Hematopoietic multipotent progenitor cell treated with erythropoietin and hydrocortisone succinate and interleukin-3 and kit ligand, for 15 days (in vitro differentiated cells): ENCODE measurements at places on chromosomes 6 and 20.

DNA sequence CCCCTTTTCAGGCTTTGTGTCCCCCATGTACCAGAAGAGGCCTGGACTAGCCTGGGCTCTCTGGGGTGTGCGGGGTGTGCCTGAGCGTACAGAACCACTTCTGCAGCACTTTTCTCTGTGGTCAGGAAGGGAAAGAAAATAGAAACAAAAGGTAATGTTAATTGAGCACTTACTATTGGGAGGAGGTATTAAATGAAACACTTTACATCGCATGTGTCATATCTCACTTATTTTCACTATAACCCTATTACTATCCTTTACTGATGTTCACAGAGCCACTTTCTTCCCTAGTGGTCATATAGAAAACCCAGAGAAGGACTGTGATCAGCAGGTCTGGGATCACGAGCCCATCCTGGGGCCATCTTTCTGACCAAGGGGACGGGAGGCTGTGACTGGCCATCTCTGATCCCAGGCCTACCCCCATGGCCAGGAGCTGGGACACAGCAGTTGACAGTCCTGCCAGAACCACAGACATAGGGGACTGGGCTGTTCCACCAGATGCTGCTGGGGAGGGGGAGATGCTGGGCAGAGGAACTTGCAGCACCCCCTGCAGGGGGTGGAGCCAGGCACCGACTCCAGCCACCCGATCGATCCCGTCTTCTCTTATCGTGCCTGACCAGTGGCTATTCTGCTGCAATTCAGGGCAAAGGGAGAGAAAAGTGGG, 107.6 kb downstream of the VEGFA start:
- no peak for DNase-seq

- DNase-seq: no peak
Measured at GRCh38 chr6:118223316-118223715, 316.3 kb downstream of the SLC35F1 start.

- no peak for DNase-seq
Measured at GRCh38 chr6:12384357-12384912, 94.3 kb downstream of the EDN1 start.

DNA sequence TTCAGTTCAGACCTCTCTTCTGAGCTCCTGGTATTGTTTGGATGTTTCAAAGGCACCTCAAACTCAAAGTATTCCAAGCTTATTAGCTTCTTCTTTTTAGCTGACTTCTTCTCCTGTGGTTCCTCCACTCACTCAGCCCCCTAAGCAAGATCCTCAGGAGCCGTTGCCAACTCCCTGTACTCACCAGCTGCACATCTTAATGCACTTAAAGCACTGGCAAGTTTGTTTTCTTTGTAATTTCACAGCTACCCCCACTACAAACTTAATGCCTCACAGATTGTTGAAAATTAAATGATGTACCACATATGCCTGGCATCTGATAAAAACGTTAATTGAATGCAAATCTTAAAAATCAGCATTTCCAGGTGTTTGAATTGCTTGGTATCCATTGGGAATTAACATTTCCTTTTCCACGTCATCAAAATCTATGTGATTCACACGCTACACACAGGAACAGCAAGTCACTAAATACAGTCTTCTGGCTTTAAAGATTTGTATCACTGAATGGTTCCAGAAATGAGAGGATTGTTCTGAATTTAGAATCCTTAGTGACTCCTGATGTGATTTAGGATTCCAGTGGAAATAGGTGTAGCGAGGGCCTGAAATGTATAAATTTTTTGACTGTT, 24.5 kb downstream of the CALHM6 start:
- no peak for DNase-seq

GRCh38 chr6:149190224-149190831, 127.2 kb upstream of the TAB2 start:
- peak; percentile 27 for DNase-seq

GRCh38 chr6:29818892-29819291, 8.7 kb upstream of the HLA-G start:
- DNase-seq: no peak

DNA sequence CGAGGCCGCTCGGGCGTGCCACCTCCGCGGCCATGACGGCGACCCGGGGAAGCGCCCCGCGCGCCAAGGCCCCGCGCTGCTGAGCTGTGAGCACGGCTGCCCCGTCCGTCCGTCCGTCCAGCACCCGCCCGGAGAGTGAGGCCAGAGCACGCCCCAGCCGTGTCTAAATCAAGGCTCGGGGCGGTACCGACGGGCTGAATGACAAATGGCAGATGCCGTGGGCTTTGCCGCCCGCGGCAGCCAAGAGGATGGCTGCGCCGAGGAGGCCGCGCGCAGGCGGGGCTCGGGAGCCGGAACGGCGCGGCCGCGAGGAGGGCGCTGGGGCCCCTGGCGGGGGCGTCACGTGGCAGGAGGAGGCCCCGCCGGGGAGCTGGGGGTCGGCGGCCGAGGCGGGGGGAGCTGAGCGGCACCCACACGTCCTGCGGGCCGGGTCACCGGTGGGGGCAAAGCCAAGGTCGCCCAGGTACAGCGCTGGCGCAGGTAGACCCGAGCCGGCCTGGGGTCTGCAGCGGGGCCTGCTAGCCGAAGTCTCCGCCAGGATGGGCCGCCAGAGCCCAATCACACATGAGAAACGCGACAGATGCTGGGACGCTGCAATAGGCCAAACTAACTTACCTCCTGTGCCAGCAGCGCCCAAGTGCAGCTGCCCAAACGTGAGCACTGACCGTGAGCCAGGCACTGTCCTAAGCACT, at the start of gene PLAGL1:
TSS of gene PLAGL1 (minus strand) at position 140 of the 692 bp plus-strand sequence. CDS start 60,123 bp downstream, outside the sequence.
- DNase-seq: peak; percentile 8

GRCh38 chr6:24827162-24827561, 28.4 kb upstream of the ARMH2 start:
- no peak for DNase-seq

DNA sequence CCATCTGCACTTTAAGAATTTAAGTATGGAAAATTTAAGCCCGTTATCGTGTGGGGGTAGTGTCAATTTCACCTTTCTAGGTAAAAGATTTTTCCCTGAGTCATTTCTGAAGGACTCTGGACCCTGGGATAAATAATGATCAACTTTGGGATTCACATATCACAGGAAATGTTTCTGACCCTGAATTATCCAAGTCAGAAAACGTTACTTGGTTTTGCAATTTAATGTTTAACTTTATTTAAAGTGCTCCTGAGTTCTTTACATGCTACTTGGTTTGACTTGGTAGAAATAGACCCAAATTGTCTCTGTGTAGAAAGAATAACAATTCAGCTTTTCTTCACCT, 1.5 kb upstream of the SLC17A3 start:
- no peak for DNase-seq

- no peak for DNase-seq
Measured at GRCh38 chr6:27785294-27785693, 126.9 kb downstream of the OR2B2 start.

DNA sequence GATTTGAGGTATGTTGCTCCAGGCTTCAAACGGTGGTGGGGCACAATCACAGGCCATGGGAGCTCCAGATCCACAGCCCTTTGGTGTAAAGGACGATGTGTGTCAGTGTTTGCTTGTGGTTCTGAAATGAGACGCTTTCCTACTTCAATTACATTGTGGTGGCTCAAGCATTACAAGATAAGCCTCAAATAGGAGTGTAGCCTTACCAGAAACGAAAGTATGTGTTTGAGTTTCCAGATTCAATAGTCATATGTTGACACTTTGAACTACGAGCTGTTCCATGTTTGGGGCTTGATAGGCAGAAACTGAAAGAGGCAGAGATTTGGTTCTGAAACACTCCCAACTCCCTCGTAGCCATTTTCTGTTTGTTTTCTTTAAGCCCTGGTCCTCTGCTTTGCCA, 187.1 kb downstream of the MYLK4 start:
- DNase-seq: no peak

DNA sequence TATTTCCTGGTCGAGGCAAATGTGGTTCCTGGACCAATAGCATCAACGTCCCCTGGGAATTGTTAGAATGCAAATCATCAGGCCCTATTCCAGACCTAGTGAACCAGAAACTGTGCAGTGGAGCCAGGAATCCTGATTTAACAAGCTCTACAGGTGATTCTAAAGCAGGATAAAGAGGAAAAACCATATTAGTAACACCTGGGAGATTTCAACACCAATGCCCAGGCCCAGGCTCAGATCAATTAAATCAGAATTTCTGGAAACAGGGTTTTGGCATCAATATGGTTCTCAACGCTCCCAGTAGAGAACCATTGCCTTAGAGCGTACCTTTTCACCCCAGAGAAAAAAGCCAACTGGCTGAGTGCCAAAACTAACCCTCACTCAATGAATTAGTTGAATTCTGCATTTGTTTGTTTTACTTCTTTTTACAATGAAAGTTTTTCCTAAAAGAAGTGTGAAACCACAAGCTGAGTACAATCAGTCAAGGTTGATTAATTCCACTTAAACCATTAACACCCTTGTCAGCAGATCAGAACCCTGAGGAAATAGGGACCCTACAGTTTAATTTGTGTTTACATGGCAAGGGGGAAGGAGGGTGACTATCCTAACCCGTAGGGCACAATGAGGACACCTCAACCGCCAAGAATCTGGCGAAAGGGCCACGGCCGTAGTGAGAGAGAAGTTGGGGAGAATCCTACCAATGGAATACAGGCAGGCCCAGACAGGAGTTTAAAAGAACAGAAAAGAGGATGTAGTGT, 34.9 kb upstream of the LOC128125822 start:
- DNase-seq: no peak

- DNase-seq: no peak
Measured at GRCh38 chr20:48180618-48181017, 395.3 kb upstream of the SULF2 start.

GRCh38 chr20:31505903-31506302, 8.3 kb upstream of the HM13 start:
- DNase-seq: no peak

- DNase-seq: no peak
Measured at GRCh38 chr6:168030218-168030746, 32.8 kb downstream of the KIF25 start.

- no peak for DNase-seq
Measured at GRCh38 chr6:56521454-56521853, 121.2 kb downstream of the DST start.

DNA sequence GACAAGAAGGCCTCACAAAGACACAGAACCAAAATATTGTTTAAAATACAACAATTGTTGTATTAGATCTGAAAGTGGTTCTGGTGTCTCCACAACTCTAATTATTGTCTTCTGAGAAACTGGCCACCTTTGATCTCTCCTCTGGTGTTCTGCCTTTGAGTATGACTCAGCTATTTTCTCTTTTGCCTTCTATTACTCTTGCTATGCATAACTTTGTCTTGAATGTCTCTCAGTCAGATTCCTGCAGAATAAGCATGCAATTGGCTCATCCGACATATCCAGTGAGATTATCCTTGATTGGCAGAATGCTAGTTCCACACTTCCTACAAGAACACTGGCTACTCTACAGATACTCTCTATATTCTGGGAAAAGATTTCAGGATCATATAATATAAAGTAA, 14.3 kb upstream of the EPM2A start:
- DNase-seq: peak; percentile 58

DNA sequence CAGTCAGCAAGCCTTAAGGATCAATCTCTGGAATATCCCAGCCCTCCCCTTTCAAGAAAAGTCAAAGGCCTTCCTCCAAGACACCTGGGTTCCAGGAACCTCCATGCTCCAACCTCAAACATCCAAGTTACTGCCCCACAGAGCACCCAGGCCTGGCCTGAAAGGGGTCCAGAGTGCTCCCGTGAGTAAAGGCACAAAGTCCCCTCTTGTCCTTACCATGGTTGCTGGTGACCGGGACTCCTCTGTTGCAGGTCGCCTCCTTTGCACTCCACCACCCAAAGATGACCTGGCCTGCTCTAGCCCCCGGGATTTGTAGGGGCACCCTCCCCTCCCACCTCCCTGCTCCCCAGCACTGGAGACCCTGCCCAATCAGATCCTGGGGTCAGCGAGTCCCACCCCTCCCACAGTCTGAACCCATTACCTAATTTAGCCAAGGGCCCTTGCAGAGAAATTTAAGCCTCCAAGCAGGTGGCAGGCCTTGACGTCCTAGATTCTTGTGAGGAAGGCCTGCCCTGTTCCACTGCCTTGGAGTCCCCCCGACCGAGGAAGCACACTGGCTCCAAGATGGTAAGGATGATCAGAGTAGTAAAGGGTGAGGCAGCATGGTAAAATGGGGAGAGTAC, at the start of gene TNNC2:
TSS of gene TNNC2 (minus strand) at position 283 of the 623 bp plus-strand sequence. CDS start at position 219, 64 bp downstream.
- no peak for DNase-seq
